GF-D8 (cell line): ENCODE measurements at places on chromosomes 11 and 22.
A peak's percentile ranks its signal among the peaks of the same experiment; 100 is the strongest.

GRCh38 chr11:62930157-62930556 lies 9.0 kb upstream of the CHRM1 start:
- DNase-seq = no peak

DNA sequence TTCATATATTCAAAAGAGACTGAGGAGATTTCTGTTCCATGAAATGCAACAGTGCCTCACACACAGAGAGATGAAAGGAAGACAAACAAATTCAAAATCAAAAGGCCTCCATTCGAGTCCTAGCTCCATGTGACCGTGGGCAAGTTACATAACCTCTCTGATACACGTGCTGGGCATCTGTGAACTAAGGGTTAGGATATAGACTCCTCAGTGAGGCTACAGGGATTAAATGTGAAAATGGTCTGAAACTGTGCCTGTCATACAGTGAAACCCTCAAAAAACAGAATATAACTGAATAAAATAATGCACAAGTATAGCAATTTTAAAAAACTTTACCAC lies 111.8 kb upstream of the MTMR2 start:
- DNase-seq = no peak

DNA sequence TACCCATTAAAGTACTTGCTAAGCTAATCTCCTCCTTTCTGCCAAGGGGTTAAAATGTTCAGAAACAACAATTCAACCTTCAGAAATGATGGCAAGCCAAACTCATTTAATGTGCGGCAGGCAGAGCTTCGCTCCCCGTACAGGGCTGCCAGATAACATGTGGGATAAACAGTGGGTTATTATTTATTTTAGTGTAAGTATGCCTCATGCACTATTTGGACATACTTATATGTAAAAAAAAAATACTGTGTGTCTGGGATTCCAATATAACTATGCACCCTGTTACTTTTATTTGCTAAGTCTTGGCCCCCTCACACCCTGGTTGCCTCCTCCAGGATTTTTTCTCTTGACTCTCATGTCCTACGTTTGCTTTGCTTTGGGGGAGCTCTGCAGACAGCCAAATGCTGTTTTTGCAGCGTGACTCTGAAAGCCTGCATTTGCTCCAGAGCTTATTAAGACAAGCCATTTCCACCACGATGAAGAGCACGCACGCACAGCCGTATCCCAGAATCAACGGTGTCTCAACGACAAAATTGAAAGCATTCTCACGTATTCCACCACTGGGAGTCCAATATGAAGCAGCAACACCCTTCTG lies 86.5 kb upstream of the SHANK2 start:
- no peak for DNase-seq

DNA sequence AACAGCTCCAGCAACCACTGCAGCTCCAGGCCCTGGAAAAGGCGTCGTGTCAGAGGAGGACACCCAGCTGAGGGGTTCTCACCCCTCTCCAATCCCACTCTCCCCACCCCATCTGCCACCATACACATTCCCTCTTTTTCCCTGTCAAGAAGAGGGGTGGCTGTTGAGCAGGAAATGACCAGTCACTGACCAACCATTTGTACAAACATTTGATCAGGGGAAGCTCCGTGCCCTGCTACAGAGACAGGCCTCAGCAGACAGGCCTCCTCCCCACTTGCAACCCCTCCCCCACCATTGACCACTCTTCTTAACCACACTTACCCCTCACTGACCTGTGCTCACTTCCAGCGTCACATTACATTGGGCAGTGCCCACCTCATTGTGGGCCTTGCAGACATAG lies 2.3 kb upstream of the VSIG2 start:
- DNase-seq = no peak

DNA sequence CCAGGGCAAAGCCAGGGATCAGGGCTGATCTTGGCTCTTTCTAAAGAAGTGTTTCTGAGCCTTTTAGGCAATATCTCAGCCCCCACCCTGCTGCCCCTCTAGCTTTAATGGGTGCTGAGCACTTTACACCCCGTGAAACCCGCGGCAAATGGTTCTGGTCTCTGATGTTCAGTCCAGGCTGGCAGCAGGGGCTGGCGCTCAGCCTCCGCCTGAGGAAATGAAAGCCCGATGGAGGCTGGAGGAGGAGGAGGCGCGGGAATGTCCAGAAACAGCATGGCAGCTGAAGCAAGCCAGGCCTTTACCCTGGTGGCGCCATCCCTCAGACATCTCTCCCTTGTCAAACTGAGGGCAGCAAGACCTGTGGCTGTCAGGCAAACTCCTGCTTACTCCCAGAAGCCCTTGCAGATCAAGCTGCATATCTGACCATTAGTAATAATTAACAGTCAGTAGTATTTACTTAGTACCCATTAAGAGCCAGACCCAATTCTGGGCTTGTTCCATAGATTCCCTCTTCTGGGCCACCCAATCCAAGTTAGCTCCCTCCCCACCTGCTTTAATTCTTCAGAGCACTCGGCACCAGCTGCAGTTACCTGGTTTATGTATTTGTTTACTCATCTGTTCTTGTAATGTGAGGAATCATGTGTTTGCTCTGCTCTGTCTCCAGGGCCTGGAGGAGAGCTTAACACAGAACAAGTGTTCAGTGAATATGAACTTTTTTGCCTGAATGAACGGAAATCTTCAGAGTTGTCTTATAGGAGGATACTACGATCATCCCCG lies 15.0 kb upstream of the ALX4 start:
- DNase-seq = no peak

GRCh38 chr11:32305460-32305859 lies 129.9 kb downstream of the WT1 start:
- no peak for DNase-seq

DNA sequence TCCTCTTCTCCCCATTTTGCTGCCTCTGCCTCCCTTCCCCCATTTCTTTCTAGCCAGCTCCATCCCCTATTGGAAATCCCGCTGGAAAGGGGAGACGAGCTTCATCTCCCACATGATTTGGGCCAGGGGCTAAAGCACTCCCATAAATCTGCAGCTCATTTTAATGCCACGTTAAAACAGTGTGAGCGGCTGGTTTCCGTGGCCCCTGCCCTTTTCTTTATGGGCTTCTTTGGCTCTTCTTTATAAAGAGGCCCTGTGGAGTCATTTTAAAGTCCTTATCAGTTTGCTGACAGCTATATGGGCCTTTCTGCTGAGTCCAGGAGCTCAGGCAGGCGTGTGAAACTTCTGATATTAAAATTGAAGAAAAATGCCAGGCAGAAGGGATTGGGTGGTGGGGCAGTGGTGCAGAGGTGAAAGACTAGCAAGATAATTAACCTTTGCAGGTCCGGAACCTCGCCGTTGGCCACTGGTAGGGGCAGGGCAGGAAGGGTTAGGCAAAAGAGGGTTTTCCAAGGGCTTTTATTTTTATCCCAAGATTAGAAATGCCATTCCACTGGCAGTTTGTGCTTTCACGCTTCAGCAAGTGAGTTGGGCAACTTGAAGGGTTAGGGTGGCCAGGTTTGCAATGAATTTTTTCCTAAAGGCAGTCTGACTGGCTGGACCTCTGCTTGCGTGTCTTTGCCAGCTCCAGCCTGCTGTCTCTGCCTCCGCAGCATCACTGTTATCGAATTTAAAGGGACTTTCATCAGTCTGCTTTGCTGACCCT lies 44.3 kb downstream of the EXT2 start:
- no peak for DNase-seq

DNA sequence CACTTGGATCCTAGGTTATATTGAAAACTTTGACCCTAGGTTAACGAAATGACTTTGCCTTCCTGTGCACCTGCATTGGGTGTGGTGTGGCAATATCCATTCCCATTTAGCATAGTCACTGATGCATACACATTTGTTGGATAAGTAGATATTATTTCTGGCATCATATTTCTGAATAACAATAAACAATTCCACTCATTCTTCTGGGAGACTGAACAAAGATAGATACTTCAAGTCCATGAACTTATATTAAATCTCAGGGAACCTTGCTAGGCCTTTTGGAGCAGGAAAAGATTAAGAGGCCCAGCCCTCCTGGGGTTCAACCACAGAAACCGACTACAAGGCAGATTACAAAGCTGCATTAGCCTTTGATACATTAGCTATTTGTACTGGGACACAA lies 118.9 kb downstream of the MSANTD4 start:
- DNase-seq = no peak

DNA sequence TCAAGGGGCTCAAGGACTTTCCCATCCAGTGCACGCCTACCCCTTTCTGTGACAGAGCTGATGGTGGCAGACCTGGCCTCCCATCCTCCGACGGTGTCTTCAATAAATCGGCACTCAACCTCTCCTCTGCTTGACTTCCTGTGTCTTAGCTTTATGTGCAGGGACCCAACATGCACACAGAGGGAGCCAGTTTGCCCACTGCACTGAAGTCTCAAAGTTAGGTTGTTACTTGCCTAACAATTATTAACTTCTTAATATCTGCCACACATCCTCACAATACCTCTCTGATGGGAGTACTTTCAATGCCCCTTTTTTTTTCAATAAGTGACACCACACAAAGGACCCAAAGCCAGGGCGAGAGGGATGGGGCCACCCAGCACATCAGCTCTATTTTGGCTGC lies 3.6 kb downstream of the IZUMO1R start:
- DNase-seq = no peak

- no peak for DNase-seq
These were observed 1.5 kb downstream of the INCENP start for GRCh38 chr11:62125316-62125715.

GRCh38 chr22:29524442-29525191 lies 28.9 kb downstream of the THOC5 start:
- DNase-seq = no peak

DNA sequence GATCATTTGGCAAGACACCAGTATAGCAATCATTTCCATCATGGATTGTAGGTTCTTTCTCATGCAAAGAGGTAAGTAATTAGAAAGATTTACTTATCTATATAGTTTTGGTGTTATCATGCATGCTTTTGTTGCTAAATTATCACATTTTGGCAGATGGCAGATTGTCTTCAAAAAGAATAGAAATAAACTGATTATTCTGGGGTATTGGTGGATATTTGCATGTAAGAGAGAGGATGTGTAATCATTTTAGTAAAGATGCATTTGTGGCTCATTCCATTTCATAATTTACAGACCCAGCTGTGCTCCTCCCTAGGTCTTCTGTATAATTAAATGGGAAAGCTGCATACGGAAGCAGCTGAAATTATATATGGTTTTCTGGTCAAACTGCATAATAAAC lies 875.7 kb upstream of the ANO3 start:
- DNase-seq = no peak

- DNase-seq = no peak
These were observed 172.5 kb downstream of the TBC1D22A start for GRCh38 chr22:46934746-46935491.

DNA sequence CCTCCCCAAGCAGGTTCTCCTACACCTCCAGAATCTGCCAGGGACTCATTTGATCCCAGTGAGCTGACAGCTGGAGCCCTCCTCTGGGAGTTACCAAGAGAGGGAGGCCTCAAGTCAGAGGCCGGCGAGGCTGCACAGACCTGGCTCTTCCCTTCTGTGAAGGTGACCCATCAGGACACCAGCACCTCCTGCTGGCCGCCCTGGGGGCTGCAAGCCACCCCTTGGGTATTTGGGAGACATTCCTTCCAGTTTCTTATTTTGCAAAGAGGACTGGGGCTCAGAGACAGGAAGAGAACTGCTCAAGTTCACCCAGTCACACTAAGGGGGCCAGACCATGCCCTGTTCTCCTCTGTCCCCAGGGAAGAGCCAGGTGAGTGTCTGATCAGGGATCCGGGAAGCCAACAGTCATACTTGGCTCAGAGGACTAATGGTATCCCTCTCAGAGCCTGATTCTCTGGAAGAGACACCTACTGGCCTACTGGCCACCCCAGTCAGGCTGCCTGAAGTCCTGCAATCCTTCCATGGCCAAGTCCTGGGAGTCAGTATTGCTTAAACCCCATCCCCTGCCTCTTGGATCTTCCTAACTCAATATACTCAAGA lies 40.5 kb upstream of the RIC3 start:
- no peak for DNase-seq

GRCh38 chr11:5362017-5362625 lies 10.8 kb downstream of the OR51B6 start:
- DNase-seq = no peak

DNA sequence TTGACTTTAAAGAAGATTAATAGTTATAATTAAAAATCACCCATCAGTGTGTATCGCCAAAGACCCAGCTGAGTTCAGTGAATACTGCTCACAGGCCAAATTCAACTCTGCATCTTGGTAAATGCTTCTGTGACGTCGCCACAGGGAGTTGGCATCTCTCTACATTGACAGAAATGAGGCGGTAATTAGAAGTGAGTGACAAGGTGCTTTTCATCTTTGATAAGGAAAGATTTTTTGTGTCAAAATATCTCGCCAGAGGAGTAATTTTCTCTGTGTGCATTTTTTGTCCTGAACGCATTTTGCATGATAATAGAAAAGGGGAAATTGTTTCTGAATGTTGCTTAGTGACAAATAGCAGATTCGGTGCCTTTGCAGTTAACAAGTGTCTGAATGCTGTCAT lies 345.8 kb downstream of the CNTN5 start:
- no peak for DNase-seq

DNA sequence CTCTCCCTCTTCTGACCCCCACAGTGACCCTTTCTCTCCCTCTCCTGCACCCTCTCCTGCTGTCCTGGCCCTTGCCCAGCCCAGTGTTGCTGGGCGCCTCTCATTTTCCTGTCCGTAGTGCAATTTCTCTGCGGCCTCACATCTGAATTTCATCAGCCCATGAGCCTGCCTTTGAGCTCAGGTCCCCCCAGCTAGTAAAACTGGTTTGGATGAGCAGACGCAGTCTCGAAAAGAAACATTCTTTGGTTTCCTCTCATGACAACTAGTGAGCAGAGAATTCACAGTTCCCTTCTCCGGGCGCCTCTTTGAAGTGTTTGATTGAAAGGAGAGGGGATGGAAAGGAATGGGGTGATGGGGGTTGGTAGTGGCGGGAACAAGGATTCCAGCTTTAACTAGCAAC lies 126.0 kb upstream of the CADM1 start:
- no peak for DNase-seq

- DNase-seq = no peak
These were observed 3.8 kb downstream of the INPPL1 start for GRCh38 chr11:72228229-72228843.

- peak; percentile 83 for DNase-seq
These were observed 7.1 kb upstream of the MYBPC3 start for GRCh38 chr11:47359586-47359985.

DNA sequence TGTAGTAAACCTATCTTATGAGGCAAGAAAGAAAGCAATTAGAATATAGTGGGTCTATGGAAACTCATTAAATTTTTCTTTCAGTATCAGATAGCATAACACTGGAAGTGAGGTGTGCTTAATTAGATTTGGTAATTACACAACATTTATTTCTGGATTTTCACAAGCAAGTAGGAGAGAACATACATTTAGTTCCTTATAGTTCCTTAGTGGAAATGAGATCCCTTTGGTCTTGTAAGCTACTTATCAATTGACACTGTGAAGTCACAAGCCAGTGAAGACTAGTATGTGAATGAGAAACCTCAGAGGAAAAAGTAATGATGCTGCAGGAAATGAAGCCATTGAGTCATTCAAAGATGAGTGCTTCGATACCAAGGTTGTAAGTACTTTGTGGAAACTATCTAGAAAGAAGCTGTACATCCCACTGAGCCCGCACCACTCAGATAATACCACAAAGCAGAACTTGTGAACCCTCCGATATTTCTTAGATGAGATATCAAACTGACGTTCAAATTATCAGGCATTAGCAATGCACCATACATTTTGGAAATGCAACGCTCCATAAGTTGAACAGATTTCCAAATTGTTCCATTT lies 53.5 kb downstream of the ENTHD1 start:
- DNase-seq = peak; percentile 12

GRCh38 chr11:123653827-123654565 lies 428 bp downstream of the SCN3B start:
- DNase-seq = no peak
